ENCODE measurements at places on chromosomes 5 and 9.

DNA sequence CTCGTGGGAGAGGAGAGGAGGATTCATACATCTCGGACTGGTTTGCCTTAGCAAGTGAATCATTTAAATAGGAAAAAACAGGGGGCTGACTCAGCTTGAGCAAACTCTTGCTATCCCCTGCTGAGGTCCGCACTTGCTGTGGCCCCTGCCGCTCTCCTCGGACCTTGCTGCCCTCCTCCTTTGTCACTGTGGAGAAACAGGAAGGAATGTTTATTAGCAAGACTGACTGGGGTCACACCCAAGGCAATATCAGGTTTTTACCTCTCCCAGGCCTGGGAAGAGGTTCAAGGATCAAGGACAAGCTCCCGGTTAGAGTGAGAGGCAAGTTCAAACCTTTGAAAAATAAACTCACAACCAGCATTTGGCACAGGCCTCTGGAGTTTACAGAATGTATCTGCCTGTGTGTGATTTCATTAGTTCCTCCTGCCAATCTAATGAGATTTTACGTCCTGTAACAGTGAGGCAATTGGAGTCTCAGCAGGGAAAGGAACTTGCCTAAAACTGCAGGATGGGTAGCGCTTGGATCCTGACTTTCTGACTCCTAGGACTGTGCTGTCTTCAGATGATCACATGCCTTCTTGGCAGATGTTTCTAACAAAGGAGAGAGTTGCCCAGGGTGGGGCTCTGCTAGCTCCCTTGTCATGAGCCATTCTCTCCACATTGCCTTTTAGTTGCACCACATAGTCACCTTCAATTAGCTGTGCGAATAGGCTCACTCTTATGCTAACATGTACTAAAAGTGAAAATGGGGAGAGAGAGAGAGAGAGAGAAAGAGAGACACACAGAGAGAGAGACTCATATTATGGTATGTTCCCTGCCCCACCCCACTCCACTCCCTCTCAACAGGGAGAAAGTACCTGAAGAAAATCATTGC, 108.6 kb upstream of the CDKN2B start:
- DNase-seq: no peak

GRCh38 chr5:80346055-80346454, 26.3 kb downstream of the SPZ1 start:
- no peak for DNase-seq

GRCh38 chr5:96117771-96118651, 156.4 kb upstream of the ELL2 start:
- DNase-seq: no peak

- no peak for DNase-seq
Measured at GRCh38 chr9:100375658-100376057, 22.9 kb upstream of the TEX10 start.

- no peak for DNase-seq
Measured at GRCh38 chr9:126694206-126695081, 80.7 kb downstream of the LMX1B start.

DNA sequence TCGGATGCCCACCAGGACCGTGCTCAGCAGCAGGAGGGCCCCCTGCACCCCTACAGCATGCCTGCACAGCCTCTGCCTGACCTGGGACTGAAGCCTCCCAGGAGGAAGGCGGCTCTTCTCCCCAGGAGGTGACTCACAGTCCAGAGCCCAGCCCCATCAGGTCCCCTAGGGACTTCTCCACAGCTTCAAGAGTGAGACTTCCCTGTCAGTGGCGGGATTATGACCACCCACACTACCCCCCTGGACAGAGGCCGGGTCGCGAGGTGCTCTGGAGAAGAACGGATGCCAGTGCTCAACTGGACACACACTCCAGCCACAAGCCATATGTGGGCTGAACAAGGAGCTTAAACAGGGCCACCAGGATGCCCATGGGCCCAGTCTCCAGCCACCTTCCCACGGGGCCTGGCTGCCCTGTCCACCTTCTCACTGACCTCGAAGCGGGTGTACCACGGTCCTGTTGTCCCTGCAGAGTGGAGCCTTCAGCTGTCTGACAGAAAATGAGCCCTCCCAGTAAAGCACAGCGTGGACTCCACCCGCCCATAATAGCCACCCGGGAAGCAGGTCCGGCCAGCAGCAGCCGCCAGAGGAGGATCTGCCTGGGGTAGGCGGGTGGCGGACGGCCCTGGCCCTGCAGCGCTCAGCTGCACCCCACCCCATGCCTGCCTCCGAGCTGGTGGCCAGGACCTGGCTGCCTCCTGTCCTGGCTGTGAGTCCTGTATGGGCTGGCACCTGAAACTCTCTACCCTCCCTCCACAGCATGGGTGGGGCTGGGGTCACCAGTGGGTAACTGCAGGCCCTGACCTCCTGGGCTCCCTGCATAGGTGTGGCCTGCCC, 54.7 kb downstream of the SEMA4D start:
- DNase-seq: no peak

DNA sequence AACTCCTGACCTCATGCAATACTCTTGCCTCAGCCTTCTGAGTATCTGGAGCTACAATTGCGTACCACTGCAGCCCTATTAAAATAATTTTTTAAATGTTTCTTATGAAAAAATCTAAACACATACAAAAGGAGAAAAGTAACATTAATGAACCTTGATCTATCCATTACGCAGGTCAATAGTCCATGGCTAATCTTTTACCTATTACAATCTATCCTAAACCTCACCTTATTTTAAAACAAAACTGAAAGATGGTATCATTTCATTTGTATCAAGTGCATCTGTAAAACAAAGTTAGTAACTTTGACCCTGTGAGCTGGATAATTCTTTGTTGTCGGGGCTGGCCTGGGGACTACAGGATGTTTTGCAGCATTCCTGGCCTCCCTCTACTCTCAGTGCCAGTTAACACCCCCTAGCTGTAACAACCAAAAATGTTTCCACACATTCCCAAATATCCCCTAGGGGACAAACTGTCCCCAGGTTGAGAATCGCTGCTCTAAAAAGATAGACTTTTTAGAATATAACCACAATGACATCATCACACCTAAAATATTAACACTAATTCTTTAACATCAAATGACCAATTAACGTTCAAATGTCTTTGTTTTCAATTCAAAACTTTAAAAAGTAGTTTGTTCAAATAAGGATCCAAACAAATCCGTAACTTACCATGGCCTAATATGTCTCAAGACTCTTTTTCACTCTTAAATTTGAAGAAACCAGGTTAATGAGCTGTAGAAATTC, 54.8 kb downstream of the RNF38 start:
- no peak for DNase-seq

- DNase-seq: no peak
Measured at GRCh38 chr9:110821064-110821463, 152.5 kb downstream of the MUSK start.

GRCh38 chr5:110727025-110727314, 499 bp upstream of the TMEM232 start:
- no peak for DNase-seq

DNA sequence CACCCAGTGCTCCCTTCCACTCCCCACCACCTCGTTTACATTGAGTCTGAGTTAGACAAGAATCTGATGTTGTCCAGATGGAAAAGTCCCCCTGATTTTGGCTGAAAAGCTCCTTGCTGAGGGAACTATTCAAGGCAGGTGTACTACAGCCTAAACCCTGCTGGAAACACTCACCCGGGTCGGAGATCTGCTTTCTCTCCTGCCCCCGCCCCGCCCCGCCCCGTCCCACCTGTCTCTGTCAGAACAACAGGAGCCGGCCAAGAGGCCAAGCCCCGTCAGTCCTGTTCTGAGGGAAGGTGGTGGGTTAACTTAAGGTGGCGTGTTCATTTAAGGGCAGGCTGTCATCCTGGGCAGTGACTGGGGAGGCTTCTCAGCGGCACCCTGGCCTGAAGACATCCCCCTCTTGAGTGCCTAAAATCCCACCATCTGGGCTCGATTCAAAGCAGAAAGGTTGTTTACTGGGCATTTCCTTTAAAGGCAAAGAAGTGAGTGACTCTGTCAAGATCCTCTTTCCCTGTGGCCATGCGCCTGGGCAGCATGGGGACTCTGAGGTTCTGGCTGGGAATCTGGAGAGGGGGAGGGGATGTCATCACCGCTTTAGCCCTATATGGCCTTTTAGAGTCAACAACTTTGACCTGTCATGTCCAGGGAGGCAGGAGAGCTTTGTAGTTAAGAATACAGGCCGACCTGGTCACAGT, 71.1 kb upstream of the NEURL1B start:
- DNase-seq: no peak

DNA sequence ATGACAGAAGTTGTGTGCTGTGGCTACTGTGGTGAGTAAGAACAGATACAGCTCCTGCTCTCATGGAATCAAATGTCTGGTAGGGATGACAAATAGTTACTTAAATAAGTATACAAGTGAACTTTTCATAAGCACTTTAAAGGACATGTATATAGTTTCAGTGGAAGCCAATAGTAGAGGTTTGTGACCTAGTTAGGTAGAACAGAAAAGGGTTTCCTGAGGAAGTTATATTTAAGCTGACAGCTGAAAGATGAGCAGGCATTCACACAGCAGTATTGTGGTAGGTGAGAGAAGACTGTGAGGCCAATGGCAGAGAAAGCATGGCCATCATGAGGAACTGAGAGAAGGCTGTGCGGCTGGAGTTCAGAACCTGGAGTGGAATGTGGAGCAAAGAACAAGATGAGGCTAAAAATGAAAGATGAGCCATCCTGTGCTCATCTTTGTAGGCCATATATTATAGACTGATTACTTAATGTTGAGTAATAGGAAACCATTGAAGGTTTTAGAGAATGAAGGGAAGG, 15.4 kb downstream of the FAM174A start:
- DNase-seq: no peak

DNA sequence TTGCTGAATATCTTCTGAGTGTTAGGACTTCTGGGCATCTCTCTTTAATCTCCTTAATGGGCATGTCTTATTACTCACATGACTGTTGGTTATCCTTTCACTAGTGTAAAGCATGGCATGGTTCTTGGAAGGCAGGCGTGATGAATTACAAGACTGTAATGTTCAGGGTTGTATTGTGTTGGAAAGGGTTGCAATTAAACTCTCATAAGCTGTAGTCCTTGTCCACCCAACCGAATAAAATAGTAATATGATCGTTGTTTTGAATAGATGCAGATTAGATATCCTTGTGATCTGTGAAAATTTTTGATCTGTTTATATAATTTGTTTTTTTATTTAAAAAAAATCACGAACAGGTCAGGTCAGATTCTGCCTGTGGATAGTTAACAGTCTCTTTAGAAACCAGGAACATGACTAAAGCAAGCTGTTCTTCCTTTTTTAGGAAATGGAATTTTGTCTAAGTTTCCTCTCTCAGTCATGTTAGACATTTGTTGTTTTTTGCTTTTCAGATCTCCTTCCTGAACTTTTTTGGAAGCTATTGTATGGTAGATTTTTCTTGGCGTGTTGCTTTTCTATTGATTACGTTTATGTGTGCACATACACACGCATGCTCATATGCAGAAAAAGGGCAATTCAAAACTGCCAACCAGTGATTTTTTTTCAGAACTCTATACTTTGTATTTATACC, 121.8 kb downstream of the ARHGEF28 start:
- no peak for DNase-seq

- no peak for DNase-seq
Measured at GRCh38 chr5:10173716-10174115, 76.0 kb downstream of the ATPSCKMT start.

- DNase-seq: no peak
Measured at GRCh38 chr5:132434416-132435286, 55.9 kb downstream of the IRF1 start.

- no peak for DNase-seq
Measured at GRCh38 chr5:916441-917293, 24.0 kb downstream of the TRIP13 start.

GRCh38 chr9:20664501-20664900, 19.6 kb upstream of the FOCAD start:
- DNase-seq: no peak

GRCh38 chr5:51465165-51465564, 81.9 kb downstream of the ISL1 start:
- no peak for DNase-seq

DNA sequence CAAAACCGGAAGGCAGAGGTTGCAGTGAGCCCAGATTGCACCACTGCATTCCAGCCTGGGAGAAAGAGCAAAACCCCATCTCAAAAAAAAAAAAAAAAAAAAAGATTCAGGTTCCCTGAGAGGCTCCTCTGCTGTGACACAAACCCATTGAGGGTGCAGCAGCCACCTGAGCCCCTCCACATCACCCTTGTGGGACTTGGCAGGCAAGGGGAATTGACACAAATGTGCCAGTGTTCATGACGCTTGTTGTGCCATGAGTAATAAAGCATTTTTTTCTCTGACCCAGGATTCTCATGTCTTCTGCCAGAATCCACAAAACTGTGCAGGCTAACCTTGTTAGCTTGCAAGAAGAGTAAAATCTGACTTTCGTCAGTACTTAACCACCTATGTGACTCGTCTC, 149.6 kb downstream of the TTC39B start:
- no peak for DNase-seq

DNA sequence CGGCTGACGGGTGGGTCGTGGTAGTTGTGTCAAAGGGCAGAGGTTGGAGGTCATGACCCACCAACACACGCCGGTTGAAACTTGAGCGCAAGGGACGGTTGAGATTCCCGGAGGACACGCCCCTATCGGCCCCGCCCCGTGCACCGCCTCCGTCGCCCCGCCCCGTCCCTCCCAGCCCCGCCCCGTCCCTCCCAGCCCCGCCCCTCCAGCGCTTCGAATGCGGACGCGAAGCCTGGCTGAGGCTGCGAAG, 226 bp upstream of the RANBP17 start:
- DNase-seq: no peak

DNA sequence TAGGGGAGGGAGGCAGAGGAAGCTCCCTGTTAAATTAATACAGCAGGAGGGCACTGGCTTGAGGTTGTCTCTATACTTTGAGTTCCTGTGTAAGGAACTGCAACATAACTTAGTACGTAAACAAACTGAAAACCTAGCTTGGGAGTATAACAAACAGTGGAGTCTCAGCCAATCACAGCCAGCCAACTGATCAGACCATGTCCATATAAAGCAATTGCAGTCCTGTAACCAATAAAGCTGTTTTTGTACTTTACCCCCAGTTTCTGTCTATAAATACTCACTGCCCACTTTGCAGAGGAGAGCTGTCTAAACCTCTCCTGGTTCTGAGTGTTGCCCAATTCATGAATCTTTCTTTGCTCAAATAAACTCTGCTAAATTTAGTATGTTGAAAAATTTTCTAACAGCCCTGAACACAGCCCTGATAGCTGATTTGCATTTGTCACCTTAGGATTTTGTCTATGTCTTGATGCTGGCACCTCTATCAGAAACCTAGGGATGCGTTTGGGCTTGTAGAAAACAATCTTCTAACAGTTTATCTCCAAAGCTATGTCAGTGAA, 39.9 kb downstream of the GDNF start:
- DNase-seq: no peak

DNA sequence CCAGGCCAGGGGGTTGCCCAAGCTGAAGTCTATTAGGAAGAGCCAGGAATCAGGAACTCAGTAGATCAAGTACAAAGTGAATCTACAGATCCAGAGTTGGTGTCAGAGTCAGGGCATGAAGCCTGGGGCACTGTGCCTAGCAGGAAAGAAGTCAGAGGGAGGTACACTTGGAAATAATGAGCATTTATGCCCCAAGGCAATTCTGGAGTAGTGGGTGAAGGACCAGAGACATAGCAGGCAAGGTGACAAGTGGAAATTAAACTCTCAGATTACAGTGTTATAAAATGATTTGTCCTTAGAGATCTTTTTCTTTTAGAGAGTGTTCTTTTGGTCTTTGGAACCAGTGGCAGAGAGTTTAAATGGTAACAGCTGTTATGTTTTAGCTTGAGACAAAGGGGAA, 138.0 kb downstream of the ADAMTSL1 start:
- DNase-seq: peak; percentile 45
